RWPE1 (cell line): ENCODE measurements at places on chromosomes 3 and 15.

- peak; percentile 47 for DNase-seq
These were observed 43.1 kb upstream of the SLC25A36 start for GRCh38 chr3:140898340-140899180.

- DNase-seq, result no peak
These were observed 261.2 kb upstream of the TRIM42 start for GRCh38 chr3:140416666-140417065.

DNA sequence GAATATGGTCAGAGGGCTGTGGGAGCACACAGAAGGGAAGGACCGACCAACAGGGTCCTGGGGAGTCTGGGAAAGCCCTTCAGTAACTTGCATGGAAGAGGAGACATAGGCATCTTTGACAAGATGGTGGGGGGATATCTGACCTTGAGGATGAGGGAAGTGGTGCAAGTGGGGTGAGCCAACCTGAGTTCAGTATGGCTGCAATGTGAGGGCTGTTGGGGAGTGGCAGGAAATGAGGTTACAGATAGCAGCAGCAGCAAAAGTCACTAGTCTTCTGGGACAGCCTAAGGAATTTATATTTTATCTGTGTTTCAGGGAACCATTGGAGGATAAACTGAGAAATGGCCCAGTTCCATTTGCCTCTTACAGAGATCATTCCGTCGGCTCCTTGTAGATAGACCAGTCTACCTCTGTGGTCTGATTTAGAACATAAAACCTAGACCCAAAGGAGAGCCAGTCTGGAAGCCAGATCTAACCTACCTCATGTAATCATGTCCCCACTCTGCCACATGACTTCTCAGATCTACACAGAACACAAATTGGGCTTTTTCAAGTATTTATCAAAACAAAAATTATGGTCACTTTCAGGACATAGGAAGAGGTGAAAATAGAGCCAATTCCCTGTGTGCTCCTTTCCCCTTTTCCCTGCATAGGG, 75.6 kb downstream of the ST6GAL1 start:
- DNase-seq, result no peak

DNA sequence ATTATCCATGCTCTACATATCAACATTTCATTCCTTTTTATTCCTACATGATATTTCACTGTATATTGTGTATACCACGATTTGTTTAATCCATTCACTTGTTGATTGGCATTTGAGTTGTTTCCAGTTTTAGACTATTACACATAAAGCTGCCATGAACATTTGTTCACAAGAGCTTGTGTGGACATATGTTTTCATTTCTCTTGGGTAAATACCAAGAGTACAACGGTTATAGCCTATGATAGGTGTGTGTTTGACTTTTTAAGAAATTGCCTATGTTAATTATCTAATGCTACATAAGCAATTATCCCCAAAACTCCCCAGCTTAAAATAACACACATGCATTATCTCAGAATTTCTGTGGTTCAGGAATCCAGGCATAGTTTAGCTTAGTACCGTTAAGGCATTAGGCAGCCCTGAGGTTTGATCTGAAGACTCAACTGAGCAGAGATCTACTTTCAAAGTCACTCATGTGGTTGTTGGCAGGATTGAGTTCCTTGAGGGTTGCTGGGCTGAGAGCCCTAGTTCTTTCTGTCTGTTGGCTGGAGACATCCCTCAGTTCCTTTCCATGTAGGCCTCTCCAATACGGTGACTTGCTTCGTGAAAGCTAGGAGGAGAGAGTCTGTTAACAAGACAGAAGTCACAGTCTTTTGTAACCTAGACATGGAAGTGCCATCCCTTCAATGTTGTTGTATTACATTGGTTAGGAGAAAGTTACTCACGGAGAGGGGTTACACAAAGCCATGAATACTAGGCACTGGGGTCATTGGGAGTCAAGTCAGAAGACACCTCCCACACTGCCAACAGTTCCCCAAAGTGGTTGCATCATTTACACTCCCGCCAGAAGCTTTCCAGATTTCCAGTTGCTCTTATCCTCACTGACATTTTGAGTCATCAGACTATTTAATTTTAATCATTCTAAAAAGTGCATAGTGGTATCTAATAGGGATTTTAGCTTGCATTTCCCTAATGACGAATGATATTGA, 21.0 kb upstream of the PCSK6 start:
- no peak for DNase-seq

DNA sequence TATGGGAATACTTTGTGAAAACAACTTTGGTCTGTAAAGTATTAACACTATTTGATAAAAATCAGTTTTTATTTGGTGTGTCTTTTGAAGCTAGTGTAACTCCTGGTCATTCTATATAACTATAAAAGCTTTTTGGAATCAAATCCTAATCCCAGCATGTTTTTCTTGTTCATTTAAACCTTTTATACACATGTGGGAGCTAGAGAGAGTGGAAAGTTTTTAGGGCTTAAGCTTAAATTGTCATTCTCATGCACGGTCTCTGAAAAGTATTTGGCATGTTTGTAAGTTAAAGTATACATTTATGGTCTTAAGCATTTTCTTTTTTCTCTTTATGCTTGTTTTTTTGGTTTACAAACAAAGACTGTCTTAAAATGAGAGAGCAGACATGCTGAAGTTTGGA, 83.4 kb upstream of the RARB start:
- no peak for DNase-seq

GRCh38 chr3:171307988-171308387, 152.2 kb downstream of the TNIK start:
- no peak for DNase-seq

DNA sequence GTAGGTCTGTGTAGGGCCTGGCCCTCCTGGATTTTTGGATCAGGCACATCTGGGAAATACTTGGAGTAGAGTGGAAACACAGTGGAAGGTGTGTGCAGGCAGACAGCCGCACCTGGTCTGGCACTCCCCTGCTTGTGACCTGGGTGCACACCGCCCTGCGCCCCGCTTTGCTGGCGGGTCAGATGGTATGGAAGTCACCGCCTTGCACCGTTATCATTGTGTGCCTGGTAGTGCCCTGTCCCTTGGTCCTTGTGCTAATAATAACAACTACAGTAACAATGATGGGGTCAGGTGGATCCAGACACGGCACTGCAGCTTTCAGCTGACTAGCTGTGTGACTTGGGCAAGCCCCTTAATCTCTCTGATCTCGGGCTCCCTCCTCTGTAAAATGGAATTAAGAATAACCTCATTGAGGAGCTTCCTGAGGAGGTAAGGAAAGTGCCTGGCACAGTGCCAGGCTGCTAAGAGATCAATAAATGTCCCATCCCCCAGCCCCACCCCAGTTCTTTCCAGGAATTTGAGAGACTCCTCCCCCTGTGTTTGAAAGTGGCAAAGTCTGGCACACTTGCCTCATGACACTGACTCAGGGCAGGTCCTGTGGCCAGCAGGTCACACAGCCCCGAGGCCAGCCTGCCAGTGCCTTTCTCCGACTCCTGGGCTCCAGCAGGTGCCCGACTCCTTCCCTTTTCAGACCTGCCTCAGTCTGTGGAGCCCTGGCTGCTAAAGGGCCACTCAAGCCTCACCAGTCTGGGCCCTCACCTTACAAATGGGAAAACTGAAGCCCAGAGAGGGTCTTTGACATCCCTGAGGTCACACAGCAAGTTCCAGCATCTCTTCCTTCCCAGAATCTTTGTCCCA, 9.8 kb downstream of the ISG20 start:
- no peak for DNase-seq

DNA sequence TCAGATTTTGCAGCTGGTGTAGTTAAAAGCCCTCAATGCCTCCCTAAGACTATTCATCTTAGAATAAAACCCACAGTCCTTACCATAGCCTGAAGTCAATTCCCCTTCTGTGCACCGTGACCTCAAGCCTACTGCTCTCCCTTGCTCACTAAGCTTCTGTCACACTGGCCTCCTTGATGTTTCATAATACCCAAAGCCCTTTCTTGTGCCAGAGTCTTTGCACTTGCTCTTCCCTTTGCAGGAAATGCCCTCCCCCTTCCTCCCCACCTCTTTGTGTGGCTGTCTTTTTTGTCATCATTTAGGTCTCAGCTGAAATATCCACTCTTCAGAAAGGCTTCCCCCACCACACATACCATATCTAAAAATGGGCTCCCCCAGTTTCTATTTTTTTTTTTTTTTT, 4.2 kb upstream of the PLEKHO2 start:
- no peak for DNase-seq

GRCh38 chr15:94457661-94458060, 226.3 kb downstream of the MCTP2 start:
- no peak for DNase-seq

GRCh38 chr15:99677540-99678134, 55.6 kb downstream of the LYSMD4 start:
- no peak for DNase-seq

- DNase-seq, result no peak
These were observed 118.4 kb upstream of the FLNB start for GRCh38 chr3:57889807-57890206.

DNA sequence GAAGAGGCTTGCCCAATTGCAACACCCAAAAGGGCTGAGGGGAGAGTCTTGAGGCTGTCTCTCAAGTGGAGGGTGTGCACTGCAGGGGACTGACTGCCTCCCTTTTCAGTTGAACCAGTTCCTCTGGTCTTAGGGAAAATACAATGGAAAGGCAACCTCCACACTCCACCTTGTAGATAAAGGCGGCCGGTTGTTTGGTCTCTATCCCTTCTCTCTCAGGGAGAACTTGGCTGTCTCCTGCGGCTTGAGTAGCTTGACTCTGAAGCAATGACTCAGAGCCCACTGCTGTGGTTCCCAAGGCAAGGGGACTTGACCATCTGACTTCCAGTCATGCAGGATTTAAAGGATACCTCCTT, 143.2 kb upstream of the UMPS start:
- DNase-seq, result no peak

DNA sequence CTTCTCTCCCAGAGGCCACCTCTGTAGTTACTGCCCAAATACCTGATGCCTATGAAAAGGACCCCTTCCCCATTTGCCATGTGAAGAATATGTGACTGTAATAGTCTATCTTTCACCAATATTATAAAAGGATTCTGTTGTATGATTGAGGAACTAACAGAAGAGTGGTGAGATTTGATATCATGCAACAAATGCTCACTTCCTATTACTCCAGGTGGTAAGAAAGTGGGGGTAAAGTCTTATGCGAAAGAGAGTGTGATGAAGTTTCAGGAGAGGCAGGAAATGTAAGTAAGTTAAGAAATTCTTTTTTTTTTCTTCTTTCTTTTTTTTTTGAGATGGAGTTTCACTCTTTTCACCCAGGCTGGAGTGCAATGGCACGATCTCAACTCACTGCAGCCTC, 24.4 kb upstream of the RAP2B start:
- DNase-seq, result no peak

DNA sequence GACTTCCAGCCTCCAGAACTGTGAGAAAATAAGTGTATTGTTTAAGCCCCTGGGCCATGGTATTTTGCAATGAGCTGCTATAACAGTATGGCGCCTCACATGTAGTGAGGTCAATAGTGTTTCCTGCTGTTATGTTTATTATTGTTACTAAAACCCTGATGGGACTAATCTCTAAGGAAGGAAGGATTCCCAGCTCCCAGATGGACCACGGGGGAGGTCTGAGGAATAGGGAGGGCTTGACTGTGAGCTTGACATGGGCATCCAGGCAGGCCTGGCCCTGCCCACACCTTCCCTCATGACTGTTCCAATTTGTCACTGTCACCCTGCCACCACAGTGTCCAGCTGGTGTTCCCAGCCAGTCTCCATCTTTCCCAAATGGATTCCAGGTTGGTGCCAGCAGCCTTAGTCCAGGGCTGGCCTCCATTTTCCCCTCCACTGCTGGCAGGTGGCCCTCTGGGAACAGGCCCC, 14.5 kb upstream of the SLC41A3 start:
- DNase-seq, result no peak

DNA sequence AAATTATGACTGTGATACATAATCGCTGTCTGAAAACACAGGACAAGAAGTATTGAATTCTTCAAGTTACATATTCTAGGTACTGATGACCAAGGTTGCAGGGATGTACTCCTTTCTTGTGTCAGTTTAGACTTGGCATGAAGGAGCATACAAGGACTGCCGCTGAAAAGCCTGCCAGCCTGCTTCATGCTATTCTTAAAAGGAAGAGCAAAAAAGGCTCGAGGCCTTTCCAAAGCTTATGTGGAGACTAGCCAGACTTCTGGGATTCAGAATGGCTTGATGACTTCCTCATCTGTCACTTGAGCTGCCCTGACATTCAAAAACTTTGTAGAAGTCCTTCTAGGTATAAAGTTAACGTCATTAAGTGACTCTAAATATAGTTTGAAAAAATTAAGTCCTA, 92.0 kb downstream of the CADM2 start:
- DNase-seq, result no peak

DNA sequence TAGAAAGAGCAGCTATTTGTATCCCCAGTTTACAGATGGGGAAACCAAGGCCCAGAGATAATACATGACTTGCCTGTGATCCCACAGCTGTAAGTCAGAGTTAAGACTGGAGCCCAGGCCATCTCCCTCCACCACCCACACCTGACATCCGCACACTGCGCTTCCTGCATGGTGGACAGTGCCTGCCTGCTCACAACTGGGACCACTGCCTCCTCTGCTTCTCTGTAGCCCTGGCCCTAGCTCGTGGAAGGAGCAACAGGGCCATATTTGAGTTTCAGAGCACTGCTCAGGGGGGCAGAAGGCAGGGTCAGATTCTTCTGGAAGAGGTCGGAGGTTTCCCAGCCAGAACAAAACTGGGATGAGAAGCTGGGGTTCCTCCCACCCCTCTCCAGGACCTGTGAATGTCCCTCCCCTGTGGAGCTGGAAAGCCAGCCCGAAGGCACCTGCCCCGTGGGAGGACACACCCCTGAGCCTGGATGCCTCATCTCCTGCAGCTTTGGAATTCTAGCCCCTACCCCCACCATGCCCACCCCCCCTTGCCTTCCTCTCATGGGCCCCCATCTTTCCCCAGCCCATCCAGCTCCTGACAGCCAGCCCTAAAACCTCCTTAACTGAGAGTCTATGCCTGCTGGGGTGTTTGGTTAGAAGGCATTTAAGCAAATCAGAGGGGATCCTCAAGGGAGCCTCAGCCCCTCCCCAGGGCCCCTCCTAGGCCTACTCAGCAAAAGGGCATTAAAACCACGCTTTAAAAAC, 100.1 kb downstream of the TPRA1 start:
- DNase-seq, result no peak

DNA sequence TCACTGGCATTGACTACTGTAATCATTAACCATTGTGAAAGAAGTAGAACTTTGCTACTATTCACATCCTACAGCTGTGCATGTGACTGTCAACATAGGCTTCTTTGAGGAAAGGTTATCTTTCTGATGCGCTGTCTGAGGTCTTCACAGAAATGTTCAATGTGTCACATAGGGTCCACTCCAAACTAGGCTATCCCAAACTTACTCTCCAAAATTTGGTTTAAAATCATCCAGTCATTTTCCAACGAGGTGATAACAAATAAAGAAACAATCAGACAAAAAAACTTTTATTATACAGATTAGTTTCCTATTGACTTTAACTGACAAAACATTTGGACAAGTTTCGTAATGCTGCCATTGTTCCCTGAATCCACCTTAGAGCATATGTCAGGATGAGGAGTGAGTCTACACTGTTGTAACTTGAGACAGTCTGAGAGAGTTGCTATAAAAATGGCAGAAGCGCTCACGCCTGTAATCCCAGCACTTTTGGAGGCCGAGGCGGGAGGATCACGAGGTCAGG, 511.6 kb downstream of the PLOD2 start:
- no peak for DNase-seq

GRCh38 chr15:86267892-86268291, 188.2 kb downstream of the AGBL1 start:
- DNase-seq, result peak; percentile 57
